ENCODE measurements at places on chromosomes 16 and 17. TPM values are rescaled to one million over a fixed set of nuclear protein-coding genes. Genes with fewer than 3 reads are reported as not detected.

Gene BRICD5
- 7.4 TPM for total RNA-seq

Gene SDF2
- total RNA-seq = 49.2 TPM

Gene MT1A
- total RNA-seq = 22.3 TPM

Gene GSG1L
- 0.21 TPM for total RNA-seq

Gene MPP3
- 11.8 TPM for total RNA-seq

Gene AARS1
- 155 TPM for total RNA-seq

Gene ZNF174
- 14.5 TPM for total RNA-seq

Gene ADAMTS18
- total RNA-seq = not detected

Gene CCL23
- total RNA-seq = 6.3 TPM

Gene RNF166
- 22.8 TPM for total RNA-seq

Gene PDILT
- not detected for total RNA-seq
